ENCODE measurements at places on chromosomes 3 and 15.

GRCh38 chr3:141529717-141530414 lies 43.0 kb downstream of the RASA2 start:
- DNase-seq, result peak; percentile 13

DNA sequence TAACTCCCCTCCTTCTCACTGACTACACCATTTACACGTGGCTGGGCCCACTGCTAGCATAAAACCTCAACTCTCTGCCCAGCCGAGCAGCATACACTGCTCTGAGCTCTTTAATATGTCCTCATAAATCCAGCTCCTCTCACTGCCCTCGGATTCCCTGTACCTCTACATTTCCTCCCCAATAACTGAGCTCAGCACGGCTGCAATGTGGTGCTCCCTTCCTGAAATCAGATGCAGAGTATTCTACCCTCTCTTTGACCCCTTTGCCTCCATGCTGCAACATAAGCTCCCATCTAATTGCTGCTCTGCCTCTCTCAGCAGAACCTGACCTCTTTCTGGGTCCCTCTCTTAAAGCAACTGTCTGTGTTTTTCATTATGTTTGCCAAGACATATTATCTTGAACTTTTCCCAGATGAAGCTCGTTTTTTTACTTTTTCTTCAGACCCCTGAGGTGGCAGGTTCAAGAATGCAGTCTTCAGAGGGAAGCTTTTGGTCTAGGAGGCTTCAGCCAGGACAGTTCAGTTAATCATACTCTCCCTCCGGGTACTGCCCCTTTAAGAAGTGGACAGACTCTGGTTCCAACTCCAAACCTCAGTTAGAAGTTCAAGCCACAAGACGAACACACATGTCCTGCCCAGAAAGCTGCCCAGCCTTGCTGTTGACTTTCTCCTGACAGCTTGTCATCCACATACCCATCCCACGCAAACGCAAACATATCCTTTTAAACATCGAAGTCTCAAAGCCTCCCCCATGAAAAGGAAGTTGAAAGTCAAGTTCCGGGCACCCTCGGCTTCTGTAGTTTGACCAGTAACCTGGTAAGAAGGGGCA lies 81.1 kb upstream of the NEO1 start:
- no peak for DNase-seq

DNA sequence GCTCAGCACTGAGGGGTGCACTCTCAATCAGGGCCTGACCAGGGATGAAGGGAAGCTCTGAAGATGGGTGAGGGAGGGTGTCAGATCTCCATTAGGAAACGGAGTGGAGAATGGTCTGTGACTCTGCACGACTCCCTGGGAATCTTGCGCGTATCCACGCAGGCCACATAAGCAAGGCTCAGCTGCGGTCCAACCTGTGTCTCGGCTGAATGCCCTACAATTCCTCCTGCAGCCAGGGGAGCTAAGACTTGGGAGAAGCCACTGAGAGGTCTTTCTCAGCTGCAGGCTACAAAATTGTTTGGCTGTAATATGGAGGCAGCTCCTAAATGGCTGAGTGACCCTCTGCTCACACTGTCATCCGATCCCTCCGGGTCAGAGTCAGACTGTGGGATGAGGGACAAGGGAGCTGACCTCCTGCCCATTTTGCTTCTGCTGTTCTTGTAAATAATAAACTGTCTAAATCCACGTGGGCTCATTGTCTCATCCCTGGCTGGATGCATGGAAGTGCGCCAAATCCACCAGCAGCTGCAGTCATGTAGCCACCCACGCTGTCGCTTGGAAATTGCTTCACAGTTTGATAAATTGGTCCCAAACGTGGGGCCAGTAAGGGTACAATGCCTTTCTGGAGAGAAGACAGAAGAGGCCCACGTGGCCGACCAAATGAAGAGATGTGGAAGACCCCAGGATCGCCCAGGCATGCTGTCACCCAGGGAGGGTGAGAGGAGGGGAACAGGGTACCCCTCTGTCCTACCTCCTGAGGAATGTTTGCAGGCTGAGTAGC lies 30.5 kb downstream of the ALS2CL start:
- DNase-seq, result peak; percentile 34

DNA sequence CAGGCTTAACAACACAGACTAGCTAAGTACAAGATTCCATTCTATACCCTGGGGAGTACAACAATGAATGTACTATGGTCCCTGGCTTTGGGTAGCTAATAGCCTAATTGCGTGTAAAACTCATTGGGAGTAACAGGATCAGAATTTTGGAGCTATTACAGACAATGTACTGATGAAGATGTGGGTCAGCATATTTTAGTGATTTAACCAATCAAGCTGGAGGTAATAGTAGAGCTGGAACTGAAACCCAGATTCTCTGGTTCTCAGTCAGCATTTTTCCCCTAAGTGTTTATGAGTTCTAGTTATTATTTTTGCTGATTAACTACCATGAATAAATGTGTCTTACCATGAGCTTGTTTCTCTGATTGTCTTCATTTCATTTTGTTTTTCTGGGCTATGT lies 578.7 kb downstream of the NLGN1 start:
- DNase-seq, result no peak

DNA sequence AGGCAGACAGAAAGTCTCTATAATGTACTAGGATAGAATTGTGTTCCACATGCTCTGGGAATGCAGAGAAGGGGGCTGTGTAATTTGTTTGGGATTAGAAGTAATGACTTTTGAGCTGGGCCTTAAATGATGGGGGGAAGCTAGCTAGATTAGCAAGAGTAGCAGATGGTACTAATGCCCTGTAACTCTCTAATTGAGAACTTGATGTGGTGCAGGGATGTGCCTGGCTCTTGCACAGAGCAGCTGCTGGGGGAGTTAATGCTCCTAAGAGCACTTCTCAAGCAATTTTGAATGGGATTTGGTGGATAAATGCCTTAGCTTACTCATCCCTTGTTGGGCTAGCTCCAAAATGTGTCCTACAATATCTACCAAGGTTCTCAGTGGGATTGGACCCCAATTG lies 12.4 kb upstream of the SYN2 start:
- no peak for DNase-seq

DNA sequence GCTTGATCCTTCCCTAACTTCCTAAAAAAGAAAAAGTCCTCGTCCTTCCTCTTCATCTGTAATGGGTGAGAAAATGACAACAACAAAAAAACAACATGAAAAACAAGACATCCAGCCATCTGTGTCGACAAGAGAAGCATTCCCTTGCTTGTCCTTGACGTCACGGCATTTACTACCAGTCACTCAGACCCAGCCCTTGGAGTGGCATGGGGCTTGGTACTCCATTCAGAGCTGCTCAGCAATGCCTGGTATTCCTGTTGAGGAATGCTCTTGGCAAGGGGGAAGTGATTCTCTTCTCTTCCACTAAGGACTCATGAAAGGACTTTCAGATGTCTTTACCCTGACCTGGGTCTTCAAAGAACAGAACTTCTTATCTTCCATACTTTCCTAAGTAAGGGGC lies 339.7 kb upstream of the RASGRP1 start:
- DNase-seq, result no peak

DNA sequence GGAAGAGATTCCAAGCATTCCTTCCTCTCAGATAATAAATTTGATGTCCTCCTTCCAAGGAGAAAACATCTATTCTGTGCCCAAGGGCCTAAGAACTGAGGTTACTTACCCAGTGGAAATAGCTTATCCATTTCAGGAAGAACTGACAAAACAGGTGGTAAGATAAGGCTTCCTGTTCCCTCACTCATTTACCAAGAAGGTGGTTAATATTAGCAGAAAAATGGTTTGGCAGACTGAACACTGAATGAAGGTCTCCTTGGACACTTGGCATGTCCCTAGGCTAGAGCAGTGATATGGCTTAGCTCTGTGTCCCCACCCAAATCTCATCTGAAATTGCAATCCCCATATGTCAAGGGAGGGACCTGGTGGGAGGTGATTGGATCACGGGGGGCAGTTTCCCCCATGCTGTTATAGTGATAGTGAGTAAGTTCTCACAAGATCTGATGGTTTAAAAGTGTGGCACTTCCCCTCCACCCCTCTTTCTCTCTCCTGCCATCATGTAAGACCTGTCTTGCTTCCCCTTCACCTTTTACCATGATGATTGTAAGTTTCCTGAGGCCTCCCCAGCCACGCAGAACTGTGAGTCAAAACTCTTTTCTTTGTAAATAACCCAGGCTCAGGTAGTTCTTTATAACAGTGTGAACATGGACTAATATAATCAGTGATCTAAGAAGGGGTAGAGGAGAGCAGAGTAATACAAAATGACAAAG lies 127.4 kb downstream of the ST8SIA2 start:
- DNase-seq, result no peak

- no peak for DNase-seq
Observed at GRCh38 chr3:171974986-171975837, 64.2 kb upstream of the FNDC3B start.

DNA sequence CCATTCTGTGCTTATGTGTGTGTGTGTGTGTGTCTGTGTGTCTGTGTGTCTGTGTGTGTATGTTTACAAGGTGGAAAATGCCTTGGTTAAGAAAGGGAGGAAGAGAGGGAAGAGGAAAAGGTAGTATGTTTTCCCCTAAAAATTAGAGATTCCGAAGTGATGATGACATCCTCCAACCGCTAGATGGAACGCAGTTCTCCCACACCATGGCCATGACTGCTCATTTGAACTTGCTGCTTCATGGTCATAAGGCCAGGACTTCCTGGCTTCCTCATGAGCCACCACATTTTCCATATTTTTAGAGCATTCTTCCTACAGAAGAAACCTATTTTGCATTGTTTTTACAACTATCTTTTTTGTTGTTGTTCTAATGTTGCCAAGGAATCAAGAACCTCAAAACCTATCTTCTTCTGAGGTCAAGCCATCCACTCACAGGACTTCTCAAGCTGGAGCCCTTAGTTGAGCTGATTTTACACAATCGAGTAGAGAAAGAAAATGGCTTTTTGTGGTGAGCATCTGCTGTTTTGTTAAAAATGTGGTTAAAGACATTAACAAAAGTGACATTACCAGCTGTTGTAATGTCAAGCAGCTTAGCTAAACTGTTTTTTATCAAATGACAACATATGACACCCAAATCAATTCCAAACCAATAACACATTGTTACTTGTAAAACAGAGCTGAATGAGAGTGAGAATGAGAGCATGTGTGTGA lies 1091.0 kb downstream of the FHIT start:
- no peak for DNase-seq

GRCh38 chr15:58285921-58286278 lies 145.9 kb upstream of the LIPC start:
- no peak for DNase-seq

- no peak for DNase-seq
Observed at GRCh38 chr3:155418407-155418806, 124.9 kb upstream of the STRIT1 start.

DNA sequence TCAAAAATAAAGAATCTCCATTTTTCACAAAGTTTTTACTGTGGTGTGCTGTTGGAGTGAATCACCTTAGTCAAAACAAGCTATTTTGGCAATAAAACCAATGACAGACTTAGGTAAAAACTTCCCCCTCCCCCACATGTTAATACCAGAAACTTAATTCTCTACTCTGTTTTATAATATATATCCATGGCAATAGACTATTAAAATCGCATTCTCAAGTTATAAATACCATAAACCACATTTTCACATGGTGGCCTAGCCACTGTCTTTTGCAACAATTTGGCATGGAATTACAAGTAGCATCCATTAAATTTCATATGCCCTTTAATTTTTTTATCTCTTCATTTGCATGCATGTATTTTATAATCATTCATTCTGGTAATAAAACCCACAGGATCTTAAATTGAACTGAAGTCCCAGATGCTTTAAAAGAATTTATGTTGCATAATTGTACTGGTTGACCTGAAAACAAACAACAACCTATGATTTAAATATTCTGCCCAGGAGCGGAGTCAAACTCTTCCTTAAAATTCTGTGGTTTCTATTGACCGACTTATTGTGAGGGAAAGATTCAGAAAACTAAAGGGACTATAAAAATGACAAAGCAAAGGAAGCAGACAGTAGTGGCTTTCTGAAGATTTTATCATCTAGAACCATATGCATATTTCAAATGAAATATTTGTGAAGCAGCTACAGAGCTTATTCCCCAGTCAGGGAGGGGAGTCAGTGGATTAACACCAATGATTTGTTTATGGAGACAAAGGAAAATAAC lies 229.0 kb upstream of the TBL1XR1 start:
- no peak for DNase-seq

DNA sequence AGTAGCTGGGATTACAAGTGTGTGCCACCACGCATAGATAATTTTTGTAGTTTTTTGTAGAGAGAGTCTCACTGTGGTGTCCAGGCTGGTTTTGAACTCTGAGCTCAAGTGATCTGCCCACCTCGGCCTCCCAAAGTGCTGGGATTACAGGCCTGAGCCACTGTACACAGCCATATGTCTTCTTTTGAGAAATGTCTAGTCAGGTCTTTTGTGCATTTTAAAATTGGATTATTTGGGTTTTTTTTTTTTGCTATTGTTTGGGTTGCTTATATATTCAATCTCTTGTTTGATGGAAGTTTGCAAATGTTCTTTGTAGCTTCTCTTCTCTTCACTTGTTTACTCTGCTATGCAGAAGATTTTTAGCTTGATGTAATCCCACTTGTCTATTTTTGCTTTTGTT lies 6.2 kb upstream of the ARPP19 start:
- no peak for DNase-seq

- DNase-seq, result no peak
Observed at GRCh38 chr3:162236949-162237348, 740.3 kb downstream of the OTOL1 start.

DNA sequence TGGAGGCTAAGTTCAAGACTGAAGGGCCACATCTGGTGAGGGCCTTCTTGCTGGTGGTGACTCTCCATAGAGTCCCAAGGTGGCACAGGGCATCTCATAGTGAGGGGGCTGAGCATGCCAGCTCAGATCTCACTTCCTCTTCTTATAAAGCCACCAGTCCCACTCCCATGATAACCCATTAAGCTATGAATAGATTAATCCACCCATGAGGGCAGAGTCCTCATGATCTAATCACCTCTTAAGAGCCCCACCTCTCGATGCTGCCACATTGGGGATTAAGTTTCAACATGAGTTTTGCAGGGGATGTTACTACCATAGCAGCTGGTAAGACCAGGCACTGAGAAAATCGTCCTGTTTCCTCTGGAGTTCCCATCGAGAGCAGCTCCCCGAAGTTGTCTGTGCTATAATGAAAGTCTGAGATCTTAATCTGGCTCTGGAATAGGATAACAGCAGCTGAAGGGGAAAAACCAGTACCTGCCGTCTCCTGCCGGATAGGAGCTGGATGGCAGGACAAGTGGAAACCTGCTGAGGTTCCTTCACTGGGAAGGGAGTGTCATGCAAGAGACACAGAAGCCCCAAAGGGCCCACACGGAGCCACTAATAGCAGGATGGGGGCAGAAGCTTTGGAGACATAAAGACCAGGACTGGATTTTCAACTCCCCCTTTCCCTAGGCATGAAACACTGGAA lies 79.5 kb upstream of the EPHB3 start:
- DNase-seq, result no peak

- no peak for DNase-seq
Observed at GRCh38 chr3:75894234-75894633, 108.9 kb upstream of the ZNF717 start.

- peak; percentile 55 for DNase-seq
Observed at GRCh38 chr3:196793246-196793645, 53.6 kb downstream of the PAK2 start.

GRCh38 chr3:54307566-54308180 lies 185.3 kb downstream of the CACNA2D3 start:
- DNase-seq, result no peak

All from MG63 (cell line).